ENCODE measurements at places on chromosomes 7 and 10. TPM values are rescaled to one million over a fixed set of nuclear protein-coding genes. Genes with fewer than 3 reads are reported as not detected.

UNCX gene
- not detected for total RNA-seq

NKX2-3 gene
- not detected for total RNA-seq

DCLRE1A gene
- 4.5 TPM for total RNA-seq

GALNT17 gene
- total RNA-seq: 0.07 TPM

EPO gene
- 31.7 TPM for total RNA-seq

ODAD2 gene
- not detected for total RNA-seq

FRG2B gene
- total RNA-seq: not detected

NPY4R gene
- total RNA-seq: not detected

SPDYE8 gene
- not detected for total RNA-seq

VOPP1 gene
- total RNA-seq: 26.8 TPM

ZNF425 gene
- 1.4 TPM for total RNA-seq

EVX1 gene
- total RNA-seq: not detected

ERVW-1 gene
- total RNA-seq: not detected

VSTM4 gene
- total RNA-seq: 2.8 TPM

OR2A12 gene
- total RNA-seq: not detected

CARD11 gene
- total RNA-seq: 0.37 TPM

NRAP gene
- total RNA-seq: 1.9 TPM

ADAM12 gene
- not detected for total RNA-seq

PCDH15 gene
- not detected for total RNA-seq

SCIN gene
- total RNA-seq: not detected

CNTNAP2 gene
- total RNA-seq: 4.2 TPM

PFKFB3 gene
- 31.0 TPM for total RNA-seq

TRIM73 gene
- total RNA-seq: 4.0 TPM

MYL10 gene
- total RNA-seq: not detected

GIMAP1 gene
- total RNA-seq: 0.73 TPM

ABCB1 gene
- total RNA-seq: 52.8 TPM

CRYGN gene
- not detected for total RNA-seq

OPN4 gene
- not detected for total RNA-seq

IKZF1 gene
- total RNA-seq: 9.0 TPM

TMEM184A gene
- total RNA-seq: 22.2 TPM

PHYHIPL gene
- total RNA-seq: 1.00 TPM

GIMAP8 gene
- total RNA-seq: 8.4 TPM

LRRN3 gene
- 0.19 TPM for total RNA-seq

DKK1 gene
- total RNA-seq: not detected

NKX6-2 gene
- not detected for total RNA-seq

FAM13C gene
- total RNA-seq: 7.4 TPM

SLC37A3 gene
- total RNA-seq: 22.2 TPM

CLDN4 gene
- 0.56 TPM for total RNA-seq

OR6B1 gene
- total RNA-seq: not detected

INMT gene
- 38.0 TPM for total RNA-seq

CALHM3 gene
- not detected for total RNA-seq

PNLIPRP2 gene
- not detected for total RNA-seq

SH3PXD2A gene
- 38.3 TPM for total RNA-seq

SLC18A3 gene
- total RNA-seq: not detected

FAM180A gene
- total RNA-seq: 9.6 TPM

IFIT1B gene
- total RNA-seq: not detected

EGFR gene
- total RNA-seq: 63.2 TPM

PRKAR2B gene
- 2.9 TPM for total RNA-seq

NPTX2 gene
- 3.7 TPM for total RNA-seq

UCN3 gene
- total RNA-seq: not detected

C10orf62 gene
- total RNA-seq: 1.3 TPM

CYP26C1 gene
- total RNA-seq: not detected
